ENCODE measurements at places on chromosomes 4 and X.

DNA sequence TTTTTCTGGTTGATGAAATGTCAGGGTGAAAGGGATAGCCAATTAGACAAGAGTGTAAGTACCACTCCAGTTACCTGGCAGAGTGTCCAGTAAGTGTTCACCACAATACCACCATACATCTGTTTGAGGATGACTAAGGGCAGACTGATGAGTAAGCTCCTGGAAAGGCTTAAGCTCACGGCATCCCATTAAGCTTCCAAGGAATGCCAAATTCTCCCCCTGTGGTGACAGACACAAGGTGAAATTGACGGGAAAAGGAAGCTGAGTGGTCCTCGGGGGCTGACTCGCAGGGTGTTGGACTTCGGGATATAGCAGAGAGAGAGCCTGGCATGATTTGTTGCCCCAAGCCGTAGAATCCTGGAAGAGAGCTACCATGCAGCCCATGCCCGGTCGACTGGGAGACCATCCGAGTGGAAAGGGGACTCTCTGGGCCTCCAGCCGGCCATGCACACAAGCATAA lies 7.6 kb upstream of the BST1 start:
- no peak for DNase-seq

DNA sequence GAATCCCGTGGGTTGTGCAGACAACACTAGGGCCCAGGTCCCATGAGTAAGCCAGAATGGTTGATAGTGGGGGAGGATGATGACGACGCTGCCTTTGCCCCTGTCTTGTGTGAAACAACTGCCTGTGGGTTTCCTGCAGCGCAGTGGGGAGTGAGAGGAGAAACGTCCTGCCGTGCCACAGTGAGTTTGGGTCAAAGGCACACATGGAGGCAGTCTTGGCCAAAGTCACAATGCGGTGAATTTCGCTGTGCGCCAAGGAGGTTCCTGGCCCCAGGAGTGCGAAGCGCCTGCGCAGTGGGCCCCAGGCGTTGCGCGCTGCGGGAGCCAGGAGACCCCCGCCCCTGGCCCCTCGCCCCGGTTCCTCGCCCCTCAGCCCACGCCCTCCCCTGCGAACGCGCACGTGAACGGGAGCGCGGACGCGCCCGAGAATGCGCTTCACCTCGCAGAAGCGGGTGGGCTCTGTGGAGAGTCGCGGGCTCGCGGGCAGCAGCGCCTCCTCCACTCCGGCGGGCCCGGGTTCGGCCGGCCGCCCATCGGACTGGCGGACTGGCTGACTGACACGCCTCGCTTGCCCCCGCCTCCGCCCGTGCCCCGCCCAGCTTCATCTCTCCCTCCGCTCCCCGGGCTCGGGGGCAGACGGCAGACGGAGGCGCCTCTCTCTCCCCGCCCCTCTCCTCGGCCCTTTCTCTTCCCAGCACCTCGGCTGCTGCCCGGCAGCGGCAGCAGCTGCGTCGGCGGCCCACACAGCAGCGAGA lies at the start of gene NUDT10:
Gene NUDT10, plus strand, starts transcription at position 635 of the 755 bp plus-strand sequence. CDS start 144 bp downstream, outside the sequence.
- no peak for DNase-seq

GRCh38 chr4:146278986-146279385 lies 64.6 kb downstream of the REELD1 start:
- no peak for DNase-seq

DNA sequence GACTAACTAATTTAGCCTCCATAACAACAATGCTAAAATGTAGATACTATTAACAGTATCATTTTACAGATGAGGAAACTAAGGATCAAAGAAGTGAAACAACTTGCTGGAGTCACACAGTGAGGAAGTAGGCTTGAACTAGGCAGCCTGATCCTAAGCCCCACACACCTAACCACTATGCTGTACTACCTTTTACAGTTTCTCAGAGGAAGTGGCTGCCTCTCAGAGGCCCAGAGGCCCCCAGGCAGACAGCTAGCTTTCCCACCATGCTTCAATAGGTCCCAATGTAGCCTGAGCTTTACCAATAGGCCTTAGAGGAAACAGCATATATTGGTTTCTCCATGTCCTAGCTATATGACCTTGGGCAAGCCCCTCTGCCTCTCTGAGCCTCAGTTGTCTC lies 69.4 kb upstream of the PJA1 start:
- DNase-seq, result no peak

DNA sequence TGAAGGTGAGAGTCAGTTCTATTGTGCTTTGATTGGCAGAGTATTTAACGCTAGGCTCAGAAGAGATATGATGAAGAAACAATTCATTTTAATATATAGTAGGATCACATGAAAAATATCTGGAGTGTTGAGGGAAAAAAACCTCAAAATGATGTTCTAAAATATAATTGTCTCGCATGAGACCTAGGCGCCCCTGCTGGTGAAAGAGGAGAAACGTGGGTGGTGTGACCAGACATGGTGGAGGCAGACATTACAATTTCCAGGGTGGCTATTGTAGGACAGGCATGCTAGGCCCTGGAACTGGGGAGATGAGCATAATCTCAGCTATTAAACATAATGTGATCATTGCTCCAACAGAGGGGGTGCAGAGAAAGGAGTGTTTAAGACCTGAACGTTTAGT lies 210.0 kb downstream of the HS3ST1 start:
- DNase-seq, result no peak

- DNase-seq, result no peak
Observed at GRCh38 chrX:117196481-117196880, 733.7 kb upstream of the CT83 start.

GRCh38 chrX:109732017-109732801 lies 848 bp downstream of the ACSL4 start:
- no peak for DNase-seq

DNA sequence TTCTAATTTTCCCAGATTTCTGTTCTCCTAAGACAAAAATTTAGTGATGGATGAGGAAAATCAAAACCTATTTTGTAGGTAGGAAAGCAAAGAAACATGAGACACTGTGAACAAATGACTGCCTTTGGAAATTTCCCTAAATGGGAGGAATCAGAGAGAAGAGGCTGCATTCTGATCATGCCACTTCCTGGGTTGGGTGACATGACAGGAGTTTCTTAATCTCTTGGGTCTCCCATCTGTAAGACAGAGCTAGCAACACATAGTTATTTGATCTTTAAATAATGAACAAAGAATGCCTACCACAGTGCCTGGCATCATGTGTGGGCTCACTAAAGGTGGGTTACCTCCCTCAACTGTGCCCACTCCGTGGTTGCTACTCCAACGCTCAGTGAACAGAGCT lies 57.1 kb downstream of the CCDC149 start:
- no peak for DNase-seq
